ENCODE measurements at places on chromosomes 5 and 9.

DNA sequence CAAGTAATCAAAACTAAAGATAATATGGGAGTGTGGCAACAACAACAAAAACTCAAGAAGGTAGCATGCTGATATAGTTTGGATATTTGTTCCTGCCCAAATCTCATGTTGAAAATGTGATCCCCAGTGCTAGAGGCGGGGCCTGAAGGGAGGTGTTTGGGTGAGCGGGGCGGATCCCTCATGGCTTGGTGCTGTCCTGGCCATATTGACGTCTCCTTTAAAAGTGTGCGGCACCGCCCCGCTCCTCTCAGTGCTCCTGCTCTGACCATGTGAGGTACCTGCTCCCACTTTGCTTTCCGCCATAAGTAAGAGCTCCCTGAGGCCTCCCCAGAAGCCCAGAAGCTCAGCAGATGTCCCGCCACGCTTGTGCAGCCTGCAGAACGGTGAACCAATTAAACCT is 25.6 kb downstream of the MED27 start:
- ATAC-seq = no peak

GRCh38 chr5:179405426-179406030 is 60.3 kb upstream of the ADAMTS2 start:
- ATAC-seq = peak; percentile 13

GRCh38 chr9:90858457-90858901 is 56.9 kb downstream of the SYK start:
- no peak for ATAC-seq

- ATAC-seq = no peak
These were observed 173.1 kb downstream of the AOPEP start for GRCh38 chr9:94899464-94900221.

DNA sequence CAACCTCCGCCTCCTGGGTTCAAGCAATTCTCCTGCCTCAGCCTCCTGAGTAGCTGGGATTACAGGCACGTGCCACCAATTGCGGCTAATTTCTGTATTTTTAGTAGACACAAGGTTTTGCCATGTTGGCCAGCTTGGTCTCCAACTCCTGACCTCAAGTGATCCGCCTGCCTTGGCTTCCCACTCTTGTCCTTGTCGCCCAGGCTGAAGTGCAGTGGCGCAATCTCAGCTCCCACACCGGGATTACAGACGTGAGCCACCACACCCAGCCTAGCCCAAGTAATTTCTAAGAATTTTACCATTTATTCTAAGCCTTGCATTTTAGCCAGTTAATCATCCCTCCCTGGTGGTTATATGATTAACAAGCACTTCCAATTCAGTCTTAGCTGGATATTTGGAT is 11.0 kb downstream of the NAIP start:
- ATAC-seq = no peak

DNA sequence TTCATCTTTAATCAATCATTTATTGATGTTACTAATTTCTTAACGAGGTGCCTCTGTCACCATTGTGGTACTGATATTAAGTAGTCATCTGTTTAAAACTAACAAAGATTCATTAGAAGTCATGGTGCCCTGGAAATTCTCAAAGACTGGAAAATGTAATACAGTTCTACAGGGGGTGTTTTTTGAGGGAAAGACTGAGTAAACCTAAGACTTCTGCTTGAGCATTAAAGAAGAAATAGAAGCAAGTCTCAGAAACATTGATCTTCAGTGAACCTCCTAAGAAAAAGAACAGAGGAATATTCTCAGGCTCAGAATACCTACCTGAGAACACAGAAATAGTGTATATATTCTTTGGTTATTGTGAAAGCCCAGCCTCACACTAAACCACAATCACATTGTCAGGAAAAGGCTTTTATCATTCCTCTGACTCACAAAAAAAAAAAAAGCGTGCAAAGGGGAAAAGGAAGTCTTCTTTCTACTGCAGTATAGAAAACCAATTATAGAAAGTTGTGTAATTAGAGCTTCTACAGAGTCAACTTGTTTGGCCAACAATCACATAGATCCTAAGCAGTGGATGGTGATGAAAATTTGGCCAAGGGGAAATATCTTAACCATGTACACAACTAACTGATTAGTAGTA is 60.8 kb downstream of the HINT1 start:
- ATAC-seq = no peak

GRCh38 chr5:160083501-160083900 is 35.7 kb downstream of the PWWP2A start:
- no peak for ATAC-seq

DNA sequence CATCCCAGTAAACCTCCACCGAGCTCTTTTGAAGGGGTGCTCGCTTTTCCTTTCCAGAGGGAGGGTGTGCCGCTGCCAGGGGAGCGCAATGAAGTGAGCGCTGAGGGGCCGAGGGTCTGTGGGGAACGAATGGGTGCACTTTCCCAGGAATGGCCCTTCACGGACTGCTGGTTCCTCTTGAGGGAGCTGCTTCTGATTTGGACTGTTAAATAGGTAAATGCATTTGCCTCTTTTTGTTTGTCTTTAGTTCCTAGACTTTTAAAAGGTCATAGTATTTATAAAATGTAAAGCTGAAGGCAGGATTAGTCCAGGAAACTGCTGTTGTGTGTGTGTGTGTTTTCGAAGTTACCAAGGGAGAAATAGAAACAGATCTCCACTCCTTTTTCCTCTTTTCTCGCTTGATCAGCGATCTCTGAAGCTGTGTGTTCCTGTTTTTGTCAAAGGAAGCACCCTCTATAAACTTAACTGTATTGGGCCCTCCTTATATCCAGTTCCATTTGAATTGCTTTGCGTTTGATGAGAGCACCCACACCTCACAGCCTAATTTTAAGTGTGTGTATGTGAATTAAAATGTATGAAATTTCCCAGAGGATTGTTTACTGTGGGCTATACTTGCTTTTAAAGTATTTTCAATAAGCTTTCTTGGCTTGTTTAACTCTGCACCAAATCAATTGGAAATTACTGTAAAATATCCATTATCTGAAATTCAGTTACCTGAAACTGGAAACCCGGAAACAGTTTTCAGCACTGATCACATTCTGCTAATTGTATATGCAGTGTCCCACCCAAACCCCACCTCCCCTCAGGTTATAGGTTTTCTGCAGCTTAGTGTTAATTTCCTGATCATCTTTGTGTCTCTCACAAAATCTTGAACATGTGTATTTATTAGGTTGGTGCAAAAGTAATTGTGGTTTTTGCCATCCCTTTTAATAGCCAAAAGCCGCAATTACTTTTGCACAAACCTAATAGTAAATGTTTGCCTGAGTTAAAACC is 966 bp downstream of the SNX2 start:
- peak; percentile 14 for ATAC-seq

DNA sequence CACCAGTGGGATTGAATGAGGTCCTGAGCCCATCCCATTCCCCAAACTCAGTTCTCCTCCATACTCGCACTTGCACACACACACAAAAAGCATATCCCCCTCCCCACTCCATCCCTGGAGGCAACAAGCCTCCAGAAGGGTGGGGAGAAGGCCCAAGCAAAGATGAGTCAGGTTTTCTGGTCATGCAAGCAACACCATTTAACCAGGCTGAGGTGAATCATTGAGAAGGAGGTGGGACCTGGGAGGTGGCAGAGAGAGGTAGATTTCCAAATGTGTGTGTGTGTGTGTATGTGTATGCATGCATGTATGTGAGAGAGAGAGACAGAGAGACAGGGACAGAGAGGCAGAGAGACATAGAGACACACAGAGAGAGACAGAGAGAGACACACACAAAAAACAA is 185.2 kb upstream of the TRIM32 start:
- no peak for ATAC-seq

DNA sequence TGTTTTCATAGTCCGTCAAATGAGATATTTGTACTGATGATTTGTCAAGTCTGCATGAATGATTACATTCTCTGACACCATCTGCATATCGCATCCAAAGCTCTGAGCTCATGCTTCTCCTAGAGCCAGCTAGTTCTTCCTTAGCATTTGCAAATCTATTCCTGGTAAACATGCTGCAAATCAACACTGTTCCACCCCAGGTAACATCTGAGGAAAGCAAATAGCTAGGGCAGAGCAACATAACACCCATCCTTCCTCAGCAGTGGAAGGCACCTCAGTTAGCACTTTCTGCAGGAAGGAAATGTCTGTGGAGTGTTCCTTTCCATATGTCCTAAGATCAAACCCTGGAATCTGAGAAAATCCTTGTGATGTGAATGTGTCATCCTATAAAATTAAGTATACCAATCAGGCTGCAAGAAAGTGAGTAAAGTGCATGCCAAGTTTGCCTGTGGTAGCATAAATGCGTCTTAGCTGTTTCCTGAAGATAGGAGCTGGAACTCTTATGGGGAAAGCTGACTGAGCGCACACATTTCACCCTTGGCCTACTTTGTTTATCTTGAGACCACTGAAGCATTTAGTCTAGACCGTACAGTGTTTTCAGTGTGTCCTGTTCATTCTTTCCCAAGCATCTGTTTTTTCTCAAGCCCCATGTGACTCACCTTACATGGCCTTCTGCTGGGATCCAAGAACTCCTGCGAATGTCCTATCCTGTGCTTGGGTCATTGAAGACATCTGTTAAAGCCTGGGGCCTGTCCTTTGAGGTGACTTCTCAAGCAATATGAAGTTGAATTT is 50.9 kb upstream of the STARD4 start:
- ATAC-seq = no peak

DNA sequence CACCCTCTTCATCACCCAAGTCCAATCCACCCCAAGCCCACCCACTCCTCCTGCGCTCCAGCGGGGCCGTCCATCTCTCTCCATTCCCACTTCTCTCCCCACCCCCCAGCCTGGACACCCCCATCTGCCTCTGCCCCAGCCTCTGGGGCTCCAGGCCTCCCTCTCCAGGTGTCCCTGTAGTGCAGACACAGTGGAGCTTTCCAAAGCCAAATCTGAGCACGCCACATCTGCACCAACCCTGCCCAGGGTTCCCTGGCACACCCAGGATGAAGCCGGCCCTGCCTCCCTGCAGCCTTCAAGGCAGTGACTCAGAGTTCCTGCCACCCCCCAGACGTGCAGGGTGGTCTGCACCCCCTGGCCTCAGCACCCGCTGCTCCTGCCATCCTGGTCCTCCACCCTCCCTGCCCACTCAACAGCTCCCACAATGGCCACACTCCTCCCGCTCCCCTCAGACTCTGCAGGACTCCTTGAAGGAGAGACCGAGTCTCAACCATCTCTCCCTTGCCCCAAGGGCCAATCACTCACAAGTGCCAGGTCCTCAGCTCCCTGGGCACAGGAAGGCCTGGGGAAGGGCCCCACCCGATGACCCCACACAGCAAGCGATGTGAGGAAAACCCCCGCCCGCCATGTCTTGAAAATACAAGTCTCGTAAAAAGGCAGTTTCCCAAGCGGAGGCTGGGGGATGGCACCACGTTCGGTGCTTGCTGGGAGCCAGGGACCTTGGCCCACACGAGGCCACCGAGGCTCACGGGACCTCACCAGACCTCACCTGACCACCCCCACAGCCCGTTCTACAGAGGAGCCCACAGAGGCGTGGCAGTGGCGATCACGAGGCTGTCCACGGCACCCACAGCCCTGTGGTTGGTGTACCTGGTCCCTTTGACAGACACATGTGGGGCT is 22.2 kb downstream of the VAV2 start:
- ATAC-seq = no peak

Data from stimulated activated memory B cell treated with anti-CD40 and anti-IgM and Interleukin-4, amounts not matched to agents 10 μg/mL and 1 μg/mL and 100 μg/mL, for 72 hours (primary cell).